CD8-positive, alpha-beta memory T cell (primary cell): ENCODE measurements at places on chromosomes 1 and 21. TPM values are rescaled to one million over a fixed set of nuclear protein-coding genes. Genes with fewer than 3 reads are reported as not detected.
A peak's percentile ranks its signal among the peaks of the same experiment; 100 is the strongest.

- no peak for DNase-seq
These were observed 923 bp downstream of the CAP1 start for GRCh38 chr1:40041466-40041838.

DNA sequence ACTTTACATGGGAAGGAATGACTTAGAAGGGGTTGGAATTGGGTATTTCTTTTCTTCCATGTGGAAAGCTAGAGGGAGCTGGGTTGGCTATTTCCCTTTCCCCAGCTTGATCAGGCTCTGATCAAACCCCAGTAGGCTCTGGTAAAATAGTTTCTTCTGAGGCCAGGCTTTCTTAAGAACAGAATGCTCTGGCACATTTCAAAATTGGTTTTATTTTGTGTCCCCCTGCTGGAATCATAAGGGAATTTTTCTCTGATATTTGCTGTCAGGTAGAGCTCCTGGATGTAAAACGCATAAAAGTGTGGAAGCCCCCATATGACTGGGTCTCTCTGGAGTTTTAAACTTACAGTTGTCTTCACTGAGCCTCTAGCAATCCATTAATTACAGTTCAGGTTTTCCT, 17.1 kb upstream of the APOBEC4 start:
- no peak for DNase-seq

DNA sequence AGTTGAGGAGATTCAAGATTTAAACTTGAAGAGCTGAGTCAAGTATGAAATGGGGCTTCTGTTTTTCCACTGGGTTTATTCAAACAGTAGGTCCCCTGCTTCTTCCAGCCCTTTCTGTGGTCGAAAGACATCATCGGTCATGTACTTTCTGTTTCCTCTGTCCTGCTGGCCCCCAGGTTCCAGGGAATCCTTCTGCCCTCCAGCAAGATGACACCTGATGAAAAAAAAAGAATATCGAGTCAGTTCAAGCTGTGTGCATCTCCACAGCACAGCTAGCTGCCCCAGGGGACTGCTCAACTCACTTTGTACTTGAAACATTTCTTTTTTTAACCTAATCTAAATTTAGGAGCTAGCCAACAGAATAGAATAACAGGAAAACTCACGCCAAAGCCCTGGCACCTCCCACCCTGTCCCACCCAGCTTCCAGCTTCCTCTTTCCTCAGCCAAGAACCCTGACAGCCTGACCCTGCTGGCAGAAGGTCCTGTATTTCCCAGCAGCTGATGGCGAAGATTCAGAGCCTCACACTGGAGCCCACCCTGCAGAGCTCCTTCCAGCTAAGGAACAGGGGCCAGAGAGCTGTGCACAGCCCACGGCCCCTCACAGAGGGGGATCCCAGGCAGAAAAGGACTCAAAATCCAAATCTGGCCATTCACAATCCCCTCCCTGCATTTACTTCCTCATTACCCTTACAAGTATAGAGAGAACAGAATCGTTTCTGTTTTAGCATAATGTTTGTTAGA, 176.5 kb downstream of the PSMG1 start:
- DNase-seq: no peak

SELENOF gene
- 158 TPM for total RNA-seq

NPHS2 gene
- total RNA-seq: not detected

- no peak for DNase-seq
These were observed 208.8 kb downstream of the GPR52 start for GRCh38 chr1:174656409-174657059.

DNA sequence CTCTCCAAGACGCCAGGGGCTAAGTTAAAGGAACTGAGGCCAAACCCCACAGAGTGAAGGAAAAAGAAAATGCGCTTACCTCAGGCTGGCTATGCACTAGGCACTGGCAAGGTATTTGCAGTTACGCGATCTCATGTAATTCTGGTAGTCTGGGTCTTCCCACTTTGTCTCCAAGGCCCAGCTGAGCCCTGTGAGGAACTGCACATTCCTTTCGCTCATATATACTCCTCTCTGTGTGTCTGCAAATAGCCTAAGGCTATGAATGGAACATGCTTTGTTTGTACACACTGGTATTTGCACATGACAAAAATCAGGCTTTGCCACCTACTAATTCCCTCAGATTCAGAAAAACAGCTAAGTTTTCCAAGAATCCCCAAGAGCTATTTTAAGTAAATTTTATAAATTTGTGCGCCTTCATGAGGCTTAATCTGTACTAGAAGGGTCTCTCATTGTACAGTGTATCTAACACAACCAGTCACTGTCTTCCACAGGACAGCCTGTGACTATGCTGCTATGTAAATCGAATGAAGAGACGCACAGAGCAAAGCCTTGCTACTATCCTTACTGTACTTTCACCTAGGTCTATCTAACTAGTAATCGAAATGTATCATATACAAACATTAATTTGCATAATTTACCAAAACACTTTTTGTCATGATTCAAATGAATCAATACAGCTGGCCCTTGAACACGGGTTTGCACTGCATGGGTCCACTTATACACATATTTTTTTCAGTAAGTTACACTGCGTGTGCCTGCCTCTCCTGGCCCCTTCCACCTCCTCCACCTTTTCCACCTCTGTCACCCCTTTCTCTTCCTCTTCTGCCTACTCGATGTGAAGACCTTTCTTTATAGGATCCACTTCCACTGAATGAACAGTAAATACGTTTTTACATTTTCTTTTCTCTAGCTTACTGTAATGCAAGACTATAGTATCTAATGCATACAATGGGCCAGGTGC, 87.0 kb downstream of the SIPA1L2 start:
- DNase-seq: no peak

DNA sequence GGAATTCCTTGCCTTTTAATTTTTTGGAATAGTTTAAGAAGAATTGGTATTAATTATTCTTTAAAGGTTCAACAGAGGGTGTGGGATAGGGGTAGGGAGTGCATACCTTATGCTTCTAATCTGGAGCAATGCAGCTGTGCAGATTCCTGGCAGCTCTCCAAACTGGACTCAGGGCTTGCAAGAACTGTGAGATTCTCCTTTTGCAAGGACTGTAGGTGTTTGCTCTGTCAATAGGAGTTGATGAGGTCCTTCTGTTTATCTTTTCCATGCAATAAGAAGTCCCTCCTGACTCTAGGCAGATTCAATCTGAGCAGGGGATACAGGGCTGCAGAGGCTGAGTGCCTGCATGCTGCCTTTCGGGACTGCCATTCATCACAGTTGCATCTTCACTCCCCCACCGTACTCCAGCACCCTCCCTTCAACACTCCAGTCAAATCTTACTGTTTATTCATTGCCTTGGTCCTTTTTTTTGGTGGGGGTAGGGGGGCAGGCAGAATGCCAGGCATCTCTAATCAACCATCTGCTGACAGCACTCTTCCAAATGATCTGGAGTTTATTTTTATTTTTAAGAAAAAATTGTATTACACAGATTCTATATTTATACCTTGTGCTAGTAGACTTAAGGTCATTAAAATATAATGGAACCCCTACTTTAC, 122.3 kb downstream of the DISC1 start:
- DNase-seq: no peak

DNA sequence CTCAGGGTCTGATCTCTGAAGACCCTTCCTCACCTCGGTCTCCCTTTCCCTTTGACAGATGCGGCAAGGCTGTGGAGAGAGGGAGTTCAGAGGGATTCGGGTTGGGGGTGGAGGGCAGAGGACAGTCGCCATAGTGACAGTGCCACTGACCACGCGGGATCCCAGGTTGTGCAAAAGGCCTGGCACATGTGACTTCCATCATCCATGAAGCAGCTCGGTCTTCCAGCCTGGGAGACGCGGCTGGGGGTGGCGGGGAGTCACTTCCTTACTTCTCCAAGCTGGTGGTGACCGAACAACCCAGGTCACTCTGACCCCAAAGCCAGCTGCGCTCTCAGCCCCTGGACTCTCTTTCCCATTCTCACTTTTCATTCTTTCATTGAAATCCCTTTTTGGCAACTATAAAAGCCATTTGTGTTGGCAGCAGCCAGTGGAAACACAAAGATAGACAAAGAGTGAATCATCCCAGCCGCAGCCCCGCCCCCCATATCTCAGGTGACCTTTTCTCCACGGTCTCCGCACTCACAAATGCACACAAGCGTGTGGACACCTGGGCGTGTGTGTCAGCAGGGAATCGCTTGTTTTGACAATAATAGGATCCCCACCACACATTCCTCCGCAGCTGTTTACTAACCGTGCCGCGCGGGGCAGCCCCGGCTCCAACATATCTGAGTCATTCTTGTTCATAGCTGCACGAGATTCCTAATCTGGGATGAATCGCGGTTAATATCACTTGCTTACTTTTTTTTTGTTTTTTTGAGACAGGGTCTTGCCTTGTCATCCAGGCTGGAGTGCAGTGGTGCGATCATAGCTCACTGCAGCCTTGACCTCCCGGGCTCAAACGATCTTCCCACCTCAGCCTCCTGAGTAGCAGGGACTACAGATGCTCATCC, 68.3 kb downstream of the DHRS3 start:
- DNase-seq: no peak

GRCh38 chr1:41891199-41891896, 27.4 kb downstream of the HIVEP3 start:
- DNase-seq: peak; percentile 77
